ENCODE measurements at places on chromosomes 5 and 9.

- no peak for DNase-seq
These were observed 762 bp upstream of the TCOF1 start for GRCh38 chr5:150356575-150357294.

DNA sequence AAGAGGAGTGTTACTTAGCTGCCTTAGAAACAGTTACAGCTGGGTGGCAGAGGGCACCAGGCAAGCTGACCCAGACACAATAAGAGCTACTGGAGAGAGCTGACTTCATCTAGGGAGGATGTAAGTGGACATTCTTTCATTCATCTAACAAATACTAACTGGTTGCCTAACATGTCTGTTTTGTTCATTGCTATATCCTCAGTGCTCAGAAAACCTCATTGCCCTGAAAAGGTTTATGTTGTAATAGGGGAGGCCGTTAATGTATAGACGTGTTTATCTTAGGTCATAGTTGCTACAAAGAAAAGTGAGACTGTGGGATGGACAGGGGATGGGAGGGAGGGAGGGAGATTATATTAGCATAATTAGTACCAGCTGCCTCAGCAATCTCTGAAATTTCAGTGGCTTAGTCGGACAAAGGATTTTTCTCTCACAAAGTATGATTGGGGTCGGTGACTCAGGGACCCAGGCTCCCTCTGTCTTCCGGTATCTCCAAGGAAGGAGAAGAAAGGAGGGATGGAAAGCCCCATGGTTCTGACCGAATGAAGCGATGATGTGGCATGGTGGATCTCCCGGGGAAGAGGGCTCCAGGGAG is 2.6 kb upstream of the SNX18 start:
- no peak for DNase-seq

DNA sequence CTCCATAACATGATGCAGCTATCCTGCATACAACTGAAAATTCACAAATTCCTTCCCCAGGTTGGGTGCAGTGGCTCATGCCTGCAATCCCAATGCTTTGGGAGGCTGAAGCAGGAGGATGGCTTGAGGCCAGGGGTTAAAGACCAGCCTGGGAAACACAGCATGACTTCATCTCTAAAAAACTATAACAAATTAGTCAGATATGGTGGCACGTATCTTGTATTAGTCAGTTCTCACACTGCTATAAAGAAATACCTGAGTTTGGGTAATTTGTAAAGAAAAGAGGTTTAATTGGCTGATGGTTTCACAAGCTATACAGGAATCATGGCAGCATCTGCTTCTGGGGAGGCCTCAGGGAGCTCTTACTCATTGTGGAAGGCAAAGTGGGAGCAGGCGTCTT is 56.4 kb upstream of the DAPK1 start:
- no peak for DNase-seq

GRCh38 chr9:125672876-125673275 is 34.1 kb downstream of the MAPKAP1 start:
- DNase-seq = no peak

DNA sequence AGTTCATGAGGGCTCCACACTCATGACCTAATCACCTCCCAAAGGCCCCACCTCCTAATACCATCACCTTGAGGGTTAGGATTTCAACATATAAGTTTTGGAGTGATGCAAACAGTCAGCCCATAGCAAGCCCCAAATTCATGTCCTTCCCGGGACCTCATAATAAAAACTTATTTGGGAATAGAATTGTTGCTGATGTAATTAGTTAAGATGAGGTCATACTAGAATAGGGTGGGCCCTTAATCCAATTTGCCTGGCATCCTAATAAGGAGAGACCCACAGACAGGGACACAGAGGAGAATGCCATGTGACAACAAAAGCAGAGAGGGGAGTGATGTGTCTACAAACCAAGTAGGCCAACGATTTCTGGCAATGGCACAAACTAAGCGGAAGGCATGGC is 347.1 kb downstream of the ARHGEF28 start:
- no peak for DNase-seq

- no peak for DNase-seq
These were observed 57.8 kb downstream of the AUH start for GRCh38 chr9:91303741-91304415.

DNA sequence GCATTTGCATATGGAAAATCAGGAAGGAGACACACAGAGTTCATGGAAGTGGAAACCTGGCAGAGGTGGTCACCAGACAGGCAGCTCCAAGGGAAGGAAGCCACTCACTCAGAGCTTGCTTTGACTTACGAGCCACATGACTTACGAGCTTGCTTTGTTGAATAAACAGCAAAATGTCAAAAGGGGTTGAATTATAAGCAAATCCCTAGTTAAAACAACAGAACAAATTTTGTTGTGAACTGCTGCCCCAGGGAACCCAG is 164.3 kb downstream of the SYK start:
- DNase-seq = no peak

DNA sequence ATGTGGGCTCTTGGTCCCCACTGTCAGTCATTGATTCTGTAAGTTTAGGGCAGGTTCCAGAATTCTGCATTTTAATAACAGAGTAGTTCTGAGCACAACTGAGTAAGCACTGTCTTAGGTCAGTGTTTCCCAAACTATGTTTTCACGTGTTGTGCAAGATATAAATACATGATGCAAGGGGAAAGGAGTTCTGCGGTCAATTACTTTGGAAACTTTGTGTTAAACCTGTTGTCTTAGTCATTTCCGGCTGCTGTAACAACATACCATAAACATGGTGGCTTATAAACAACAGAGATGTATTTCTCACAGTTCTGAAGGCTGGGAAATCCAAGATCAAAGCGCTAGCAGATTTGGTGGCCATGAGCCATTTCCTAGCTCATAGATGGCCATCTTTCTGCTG is 69.8 kb downstream of the EQTN start:
- no peak for DNase-seq

- no peak for DNase-seq
These were observed 638.8 kb downstream of the LRRC70 start for GRCh38 chr5:63217422-63217821.

- peak; percentile 61 for DNase-seq
These were observed 60.5 kb downstream of the PTCD2 start for GRCh38 chr5:72380492-72381274.

GRCh38 chr5:120413686-120414085 is 50.4 kb upstream of the PRR16 start:
- no peak for DNase-seq

DNA sequence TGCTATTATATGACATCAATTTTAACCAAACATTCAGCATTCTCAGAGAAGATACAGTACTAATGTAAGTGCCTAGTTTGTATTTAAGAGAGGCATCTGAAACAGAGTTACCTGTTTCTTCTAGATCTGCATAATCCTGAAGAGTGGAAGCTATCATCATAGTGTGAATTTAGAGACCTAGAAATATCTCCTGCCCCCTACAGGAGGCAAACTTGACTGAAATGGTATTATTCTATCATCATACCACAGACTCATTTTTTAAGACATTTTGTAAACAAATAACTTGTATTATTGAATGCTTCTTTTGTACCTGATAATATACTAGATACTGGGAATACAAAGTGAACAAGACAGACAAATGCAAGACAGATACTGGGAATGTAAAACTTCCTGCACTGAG is 216.8 kb upstream of the RPS23 start:
- no peak for DNase-seq

- no peak for DNase-seq
These were observed 30.3 kb upstream of the DENND4C start for GRCh38 chr9:19200229-19200628.

DNA sequence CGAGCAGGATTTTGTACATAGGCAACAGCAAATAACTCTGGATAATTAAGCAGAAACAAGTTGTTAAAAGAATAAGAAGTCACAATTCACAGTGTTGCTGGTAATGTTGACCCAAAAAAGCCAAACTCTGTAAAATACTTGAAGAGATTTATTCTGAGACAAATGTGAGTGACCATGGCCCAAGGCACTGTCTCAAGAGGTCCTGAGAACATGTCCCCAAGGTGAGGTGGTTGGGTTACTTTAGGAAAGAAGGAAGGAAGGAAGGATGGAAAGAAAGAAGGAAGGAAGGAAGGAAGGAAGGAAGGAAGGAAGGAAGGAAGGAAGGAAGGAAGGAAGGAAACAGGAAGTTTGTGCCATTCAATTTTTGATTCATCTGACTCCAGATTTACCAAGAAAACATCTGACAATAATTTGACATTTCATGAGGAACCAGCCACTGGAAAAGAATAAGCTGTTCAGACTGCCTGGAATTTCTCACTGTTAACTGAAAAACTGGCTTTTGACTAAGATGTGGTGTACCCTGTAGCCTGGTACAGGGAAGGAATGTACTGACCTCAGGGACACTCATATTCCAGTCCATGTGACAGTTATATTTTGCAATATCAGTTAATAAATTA is 295.9 kb upstream of the TNC start:
- DNase-seq = no peak

GRCh38 chr9:125255781-125256391 is 5.7 kb upstream of the GAPVD1 start:
- peak; percentile 61 for DNase-seq

DNA sequence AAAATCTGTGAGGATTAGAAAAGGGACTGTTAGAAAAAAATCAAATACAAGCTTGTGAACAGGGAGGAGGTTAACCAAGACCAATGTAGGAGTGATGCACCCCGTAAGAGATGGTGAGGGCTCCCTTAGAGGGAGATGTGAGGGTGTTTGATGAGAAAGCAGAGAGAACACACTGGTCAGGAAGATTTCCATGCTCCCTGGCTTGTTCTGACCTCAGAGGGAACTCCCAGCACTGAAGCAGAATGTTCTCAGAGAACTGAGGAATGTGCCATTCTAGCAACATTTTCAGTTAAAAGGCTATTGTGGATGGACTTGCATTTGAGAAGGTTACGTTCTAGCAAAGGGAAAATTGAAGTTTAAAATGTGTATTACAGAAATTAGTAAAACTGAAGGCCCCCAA is 110.6 kb downstream of the HTR4 start:
- no peak for DNase-seq

DNA sequence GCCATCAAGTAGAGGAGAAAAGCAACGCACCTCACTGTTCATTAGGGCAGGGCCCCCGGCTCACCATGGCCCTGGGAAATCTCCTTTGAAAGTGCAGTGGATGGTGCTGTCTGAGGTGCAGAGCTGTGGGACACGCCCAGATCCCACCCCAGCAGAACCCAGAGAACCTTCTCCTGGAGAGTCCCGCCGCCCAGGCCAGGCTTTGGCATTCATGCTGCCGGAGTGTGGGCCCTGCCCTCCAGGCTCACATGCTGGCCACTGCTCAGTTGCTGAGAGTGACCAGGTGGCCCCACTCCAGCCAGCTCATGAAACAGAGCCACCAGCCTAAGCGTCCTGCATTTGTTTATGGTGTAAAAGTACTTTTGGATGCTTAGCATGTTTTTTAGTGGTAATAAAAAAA is 23.8 kb upstream of the LRRC14B start:
- no peak for DNase-seq

DNA sequence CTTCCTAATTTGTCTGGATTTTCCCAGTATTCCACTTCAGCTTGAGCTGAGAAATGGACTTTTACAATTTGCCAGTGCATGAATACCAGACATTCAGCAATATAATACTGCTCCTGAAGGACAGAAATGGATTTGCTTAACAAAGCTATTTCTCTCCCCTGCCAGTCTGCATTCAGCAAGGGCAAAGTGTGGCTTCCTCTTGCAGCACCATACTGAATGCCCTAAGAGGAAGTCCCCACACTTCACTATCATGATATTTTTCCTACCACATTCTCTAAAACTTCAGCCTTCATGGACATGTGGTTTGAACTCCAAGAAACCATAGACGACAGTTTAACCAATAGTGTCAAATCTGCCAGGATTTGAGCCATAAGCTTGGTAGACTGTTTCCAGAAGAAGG is 19.8 kb upstream of the TLE4 start:
- no peak for DNase-seq
